ENCODE measurements at places on chromosomes 11 and 22.

DNA sequence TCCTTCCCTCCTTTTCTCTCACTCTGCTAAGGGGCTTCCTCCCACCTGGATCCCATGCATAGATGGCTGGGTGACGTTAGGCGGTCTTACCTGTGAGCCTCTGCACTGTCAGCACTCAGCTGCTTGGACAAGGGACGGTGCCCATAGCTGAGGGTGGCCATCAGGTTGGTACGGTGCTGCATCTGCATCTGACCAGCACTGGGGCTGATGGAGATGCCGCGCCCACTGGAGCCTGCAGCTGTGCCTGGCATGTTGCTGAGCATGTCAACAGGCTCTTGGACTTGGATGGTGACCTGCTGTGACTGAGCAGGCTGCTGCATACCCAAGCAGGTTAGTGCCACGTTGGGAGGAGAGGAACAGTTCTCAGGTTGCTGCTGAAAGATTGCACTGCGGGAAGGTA, 21.8 kb upstream of the APOA1 start:
- no peak for DNase-seq

GRCh38 chr11:46659908-46660307, 40.5 kb downstream of the ARHGAP1 start:
- DNase-seq = no peak

DNA sequence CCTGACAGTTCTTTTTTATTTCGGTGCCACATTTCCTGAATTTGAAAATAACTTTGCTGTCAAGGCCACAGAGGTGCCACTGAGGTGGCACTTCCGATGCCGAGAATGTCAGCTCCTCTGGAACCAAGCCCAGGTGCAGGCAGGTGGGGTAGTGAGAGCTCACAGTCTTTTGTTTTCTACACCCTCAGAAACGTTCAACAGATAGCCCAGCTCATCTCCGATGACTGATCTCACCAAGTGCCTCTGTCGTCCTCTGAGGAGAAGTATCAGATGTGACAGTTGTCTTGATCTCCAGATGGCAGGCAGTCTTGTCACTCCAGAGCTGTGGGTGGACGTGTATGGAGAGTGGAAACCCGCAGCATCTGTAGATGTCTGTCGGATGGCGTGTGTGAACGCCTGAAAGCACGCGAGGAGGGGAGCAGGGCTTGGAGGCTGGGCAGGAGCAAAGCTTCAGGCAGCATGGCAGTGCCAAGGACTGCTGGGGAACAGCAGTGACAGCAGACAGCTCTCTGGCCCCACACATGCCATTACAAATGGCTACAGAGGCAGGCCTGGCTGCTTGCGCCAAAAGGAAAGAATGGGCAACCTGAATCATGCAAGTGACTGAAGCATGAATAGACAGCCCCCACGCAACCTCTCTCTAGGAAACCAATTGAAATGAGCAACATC, 877.0 kb downstream of the OPCML start:
- no peak for DNase-seq

- no peak for DNase-seq
These were observed 5.1 kb downstream of the MPZL3 start for GRCh38 chr11:118247041-118247440.

DNA sequence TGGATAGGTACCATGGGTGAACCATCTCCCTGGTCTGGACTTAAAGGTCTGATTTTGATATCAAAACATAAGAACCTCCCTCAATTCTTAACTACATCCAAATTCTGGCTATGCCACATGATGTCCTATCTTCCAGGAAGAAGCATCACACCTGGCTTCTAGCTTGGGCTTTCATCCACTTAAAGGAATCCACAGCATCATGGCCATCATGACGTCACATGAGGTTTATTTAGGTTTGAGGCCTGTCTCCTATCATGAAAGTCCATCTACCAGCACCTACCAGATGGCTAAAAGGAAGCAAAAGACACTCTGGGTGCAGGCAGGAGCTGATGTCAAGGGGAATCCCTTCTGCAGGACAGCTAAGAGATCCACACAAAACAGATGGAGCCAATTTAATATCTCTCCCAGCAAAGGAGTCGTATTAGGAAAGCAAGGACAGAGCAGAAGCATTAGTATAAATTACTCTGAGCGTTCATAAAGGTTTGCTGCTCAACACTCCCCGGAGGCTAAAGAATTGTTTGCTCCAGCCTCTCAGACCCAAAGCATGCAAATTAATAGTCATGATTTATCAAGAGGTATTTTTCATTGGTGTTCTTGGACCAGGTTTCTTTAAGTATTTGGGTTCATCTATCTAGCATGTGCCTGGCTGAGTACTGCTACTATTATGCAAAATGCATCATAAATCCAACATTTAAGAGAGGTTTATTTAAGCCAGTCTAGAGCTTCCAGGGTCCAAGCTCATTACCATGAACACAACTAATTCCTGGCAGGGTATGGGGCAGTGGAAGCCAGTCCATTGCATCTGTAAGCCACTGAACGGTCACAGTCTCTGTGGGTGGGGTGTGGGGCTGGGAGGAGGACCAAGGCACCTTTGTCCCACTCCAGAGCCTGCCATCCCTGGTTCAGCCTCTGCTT, 47.2 kb downstream of the GALNT18 start:
- DNase-seq = no peak

DNA sequence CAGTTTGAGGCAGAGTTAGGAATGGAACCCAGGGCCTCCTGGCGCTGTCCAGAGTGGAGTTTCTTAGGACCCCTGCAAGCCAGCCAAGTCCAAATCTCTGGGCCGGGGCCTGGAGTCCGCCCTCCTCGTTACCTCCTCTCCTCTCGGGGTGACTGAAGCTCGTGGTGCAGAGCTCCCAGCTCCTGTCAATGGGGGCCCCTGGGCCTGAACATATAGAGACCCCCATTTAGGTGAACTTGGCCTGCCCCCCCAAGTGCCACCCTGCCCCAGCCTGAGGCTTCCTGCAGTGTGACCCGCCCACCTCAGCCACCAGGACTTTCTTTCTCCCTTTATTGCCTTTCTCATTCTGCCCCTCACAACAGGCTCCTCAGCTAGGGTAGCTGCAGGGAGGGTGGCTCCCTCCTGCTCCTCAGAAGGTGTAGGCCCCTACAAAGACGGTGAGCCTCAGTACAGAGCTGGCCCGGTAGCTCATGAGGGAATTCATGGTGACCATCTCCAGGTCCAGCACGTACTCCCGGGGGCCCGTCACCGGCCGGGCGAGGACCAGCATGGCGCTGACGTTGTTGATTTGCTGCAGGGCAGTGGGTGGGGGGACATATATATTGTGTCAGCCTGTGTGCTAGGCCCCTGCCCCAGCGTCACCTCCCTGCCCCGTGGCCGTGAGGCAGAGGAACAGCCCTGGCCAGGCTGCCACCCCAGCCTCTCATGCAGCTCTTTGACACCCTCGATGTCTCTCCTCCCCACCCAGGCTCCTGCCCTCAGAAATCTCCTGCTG, 5.9 kb downstream of the EFEMP2 start:
- no peak for DNase-seq

- no peak for DNase-seq
These were observed 34.7 kb downstream of the CCDC83 start for GRCh38 chr11:85889676-85890579.

DNA sequence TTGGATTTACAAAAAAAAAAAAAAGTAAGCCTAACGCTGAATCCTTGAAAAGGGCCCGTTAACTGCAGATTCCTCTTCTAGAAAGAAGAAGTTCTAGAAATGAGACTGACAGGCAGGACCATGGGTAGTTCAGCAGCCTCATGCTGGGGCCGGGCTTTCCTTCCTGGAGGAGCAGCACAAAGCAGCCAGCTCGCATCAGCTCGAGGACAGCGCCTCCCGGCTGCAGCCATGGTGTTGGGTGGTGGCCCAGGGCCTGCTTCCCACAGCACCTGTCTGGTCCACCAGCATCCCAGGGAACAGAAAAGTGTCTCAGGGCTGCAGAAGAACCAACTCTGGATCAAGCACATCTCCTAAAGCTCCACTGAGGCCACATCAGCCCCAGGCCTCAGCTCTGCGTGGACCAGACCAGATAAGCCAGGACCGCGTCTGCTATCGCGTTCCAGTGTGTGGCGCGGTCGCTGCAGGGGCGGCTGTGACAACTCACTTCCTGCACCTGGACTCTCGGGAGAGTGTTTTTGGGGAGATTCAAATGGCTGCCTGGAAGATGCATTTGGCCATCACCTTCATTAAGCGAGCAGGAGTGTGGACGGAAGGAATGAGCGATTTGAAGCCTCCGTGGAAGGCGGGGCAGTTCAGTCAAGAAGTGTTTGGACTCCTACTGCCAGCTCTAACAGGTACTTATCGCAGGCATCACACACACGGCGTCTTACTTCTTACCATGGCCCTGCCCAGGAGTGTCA, 53.5 kb downstream of the MYH9 start:
- DNase-seq = no peak

DNA sequence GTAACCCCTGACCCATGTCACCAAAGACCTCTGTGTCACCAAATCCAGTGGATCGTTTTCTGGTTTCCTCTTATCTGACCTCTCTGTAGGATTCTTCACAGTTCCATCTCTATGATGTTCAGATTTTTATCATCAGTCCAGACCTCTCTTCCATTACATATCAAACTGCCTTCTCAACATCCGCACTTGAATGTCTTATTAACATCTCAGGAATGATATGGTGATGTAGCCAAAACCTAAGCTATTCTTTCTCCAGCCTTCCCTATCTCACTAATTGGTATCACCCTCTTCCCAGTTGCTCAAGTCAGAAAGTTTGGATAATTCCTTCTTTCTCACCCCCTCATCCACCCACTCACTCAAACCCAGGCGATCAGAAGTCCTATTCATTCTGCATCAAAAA, 13.4 kb downstream of the APLNR start:
- no peak for DNase-seq

DNA sequence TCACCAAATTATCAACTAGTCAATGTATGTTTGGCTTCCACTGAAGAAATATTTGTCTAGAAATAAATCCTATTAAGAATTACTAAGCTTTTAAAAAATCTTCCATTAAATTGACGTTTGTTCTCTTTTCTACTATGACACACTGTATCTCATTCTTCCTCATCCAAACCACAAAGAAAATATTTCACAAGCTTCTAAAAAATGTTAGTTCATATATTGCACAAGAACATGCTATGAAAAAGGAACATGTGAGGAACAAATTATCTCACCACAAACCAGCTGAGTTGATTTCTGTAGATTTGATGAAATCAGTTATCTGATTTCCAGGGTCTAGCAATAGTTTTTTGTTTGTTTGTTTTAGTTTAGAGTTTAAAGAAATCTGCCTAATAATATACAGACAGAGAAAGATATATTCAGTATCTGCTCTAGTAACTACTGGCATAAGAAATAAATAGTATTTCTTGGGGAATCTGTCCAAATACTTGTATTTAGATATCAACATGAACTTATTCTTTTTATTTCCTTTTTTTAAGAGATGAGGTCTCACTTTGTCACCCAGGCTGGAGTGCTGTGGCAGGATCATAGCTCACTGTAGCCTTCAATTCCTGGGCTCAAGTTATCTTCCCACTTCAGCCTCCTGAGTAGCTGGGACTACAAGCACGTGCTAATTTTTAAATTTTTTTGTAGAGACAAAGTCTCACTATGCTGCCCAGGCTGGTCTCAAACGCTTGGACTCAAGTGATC, 161.7 kb downstream of the ATG16L2 start:
- no peak for DNase-seq

- DNase-seq = no peak
These were observed 10.2 kb upstream of the MPPED1 start for GRCh38 chr22:43401661-43402060.

GRCh38 chr11:69663326-69663725, 11.8 kb downstream of the LTO1 start:
- no peak for DNase-seq

DNA sequence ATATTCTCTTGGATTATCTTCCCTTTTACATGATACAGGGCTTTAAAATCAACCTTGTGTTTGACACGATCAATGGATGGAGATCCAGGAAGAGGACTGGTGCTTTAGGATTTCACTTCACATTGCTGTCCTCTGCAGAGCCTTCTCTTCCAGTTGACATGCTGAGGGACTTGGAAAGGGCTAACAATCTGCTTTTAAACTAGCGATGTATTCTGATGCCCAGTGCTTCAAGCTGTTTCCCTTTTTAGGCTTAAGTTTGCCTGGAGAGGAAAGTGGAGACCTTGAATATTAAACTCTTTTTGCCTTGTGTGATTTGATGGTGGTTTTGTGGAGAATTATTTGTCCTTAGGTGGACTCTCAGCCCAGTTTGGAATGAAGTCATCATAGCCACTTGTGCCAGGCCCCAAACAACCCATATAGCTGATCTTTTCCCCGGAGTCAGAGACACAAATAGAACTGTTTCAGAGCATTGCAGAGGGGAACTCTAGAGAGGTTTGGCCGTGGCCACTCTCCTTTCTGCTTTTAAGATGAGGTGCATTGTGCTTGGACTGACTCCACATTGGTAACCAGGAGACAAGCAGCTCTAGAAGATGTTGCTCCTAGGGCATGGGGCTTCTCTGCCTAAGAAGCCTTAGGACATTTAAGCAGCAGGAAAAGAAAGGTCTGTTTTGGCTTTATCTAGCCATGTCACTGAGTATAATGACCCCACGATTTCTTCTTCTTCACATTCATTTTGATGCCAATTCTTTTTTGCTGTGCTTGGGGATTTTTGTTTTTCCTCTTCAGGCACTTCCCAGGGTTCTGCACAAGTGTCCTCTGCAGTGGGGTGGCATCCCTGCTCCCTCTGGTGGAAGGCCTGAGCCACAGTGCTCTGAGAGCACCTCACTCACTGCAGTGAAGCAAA, 152.8 kb downstream of the NCAM1 start:
- no peak for DNase-seq

- DNase-seq = no peak
These were observed 495.8 kb downstream of the BRD1 start for GRCh38 chr22:49331878-49332277.

DNA sequence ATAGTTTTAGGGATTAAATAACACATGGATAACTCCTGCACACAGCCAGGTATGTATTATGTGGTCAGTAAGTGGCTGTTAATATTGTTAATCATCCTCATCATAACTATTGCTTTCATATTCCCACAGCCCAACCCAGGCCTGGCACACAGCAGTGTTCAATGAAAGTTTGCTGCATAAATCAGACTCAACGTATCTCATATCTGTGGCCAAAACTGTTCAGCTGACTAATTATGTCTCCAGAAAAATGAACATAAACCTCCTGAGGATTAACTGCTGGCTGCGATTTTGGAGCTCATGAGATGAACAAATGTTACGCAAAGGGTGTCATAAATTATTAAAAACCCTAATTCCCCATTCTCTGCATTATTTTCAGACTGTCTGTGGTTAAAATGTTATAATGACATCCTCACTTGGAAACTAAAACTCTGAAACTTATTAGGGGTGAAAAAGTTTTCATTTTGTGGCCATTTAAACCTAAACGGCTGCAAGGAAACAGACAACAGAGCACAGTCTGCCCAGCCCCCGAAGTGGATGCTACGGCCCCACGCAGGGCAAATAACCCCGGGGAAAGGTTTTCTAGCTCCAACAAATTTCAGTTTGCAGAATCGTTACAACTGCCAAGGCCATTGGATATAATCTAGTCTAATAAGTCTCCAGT, 17.3 kb downstream of the ABCC8 start:
- DNase-seq = no peak

DNA sequence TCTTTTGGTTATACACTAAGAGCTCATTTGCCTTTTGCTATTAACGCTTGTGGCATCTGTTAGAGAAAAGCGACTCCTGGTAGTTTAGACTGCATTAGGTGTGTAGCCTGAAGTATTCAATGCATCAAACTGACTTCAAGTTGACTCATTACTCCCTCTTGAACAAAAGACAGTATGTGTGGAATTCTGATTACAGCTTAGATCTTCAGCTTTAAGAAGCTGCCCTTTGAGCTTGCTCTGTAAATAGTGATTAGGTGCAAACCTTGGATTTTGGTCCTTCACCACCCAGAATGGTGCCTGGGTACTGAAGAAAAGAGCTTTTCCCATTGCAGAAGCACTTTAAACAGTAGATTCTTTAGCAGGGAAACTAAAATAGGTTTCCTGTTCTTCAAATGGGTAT, 62.1 kb downstream of the FAT3 start:
- DNase-seq = no peak

GRCh38 chr22:39925909-39926679, 25.2 kb downstream of the GRAP2 start:
- DNase-seq = no peak
